Fibroblast of skin of abdomen (primary cell): ENCODE measurements at places on chromosomes 5 and 9.

DNA sequence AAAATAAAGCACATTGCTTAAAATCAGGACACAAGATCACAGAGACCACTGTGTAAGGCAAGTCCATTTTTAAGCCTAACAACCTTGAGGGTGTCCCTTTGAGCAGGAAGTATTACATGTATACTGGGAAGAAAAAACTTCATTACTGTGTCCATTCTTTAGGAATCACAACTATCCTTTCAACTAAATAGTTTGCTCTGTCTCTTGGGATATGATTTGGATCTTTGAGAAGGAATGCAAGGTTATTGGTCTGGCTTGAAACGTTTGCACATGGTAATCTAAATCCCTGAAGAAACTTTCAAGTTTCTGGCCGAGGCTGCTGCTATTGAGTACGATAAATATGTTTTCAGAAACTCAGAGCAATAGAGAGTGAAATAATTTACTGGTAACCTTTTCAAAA lies 923.0 kb upstream of the SEMA6A start:
- no peak for DNase-seq

- no peak for DNase-seq
Observed at GRCh38 chr5:38722918-38723317, 122.9 kb upstream of the OSMR start.

GRCh38 chr5:163832155-163832554 lies 326.7 kb downstream of the MAT2B start:
- no peak for DNase-seq

DNA sequence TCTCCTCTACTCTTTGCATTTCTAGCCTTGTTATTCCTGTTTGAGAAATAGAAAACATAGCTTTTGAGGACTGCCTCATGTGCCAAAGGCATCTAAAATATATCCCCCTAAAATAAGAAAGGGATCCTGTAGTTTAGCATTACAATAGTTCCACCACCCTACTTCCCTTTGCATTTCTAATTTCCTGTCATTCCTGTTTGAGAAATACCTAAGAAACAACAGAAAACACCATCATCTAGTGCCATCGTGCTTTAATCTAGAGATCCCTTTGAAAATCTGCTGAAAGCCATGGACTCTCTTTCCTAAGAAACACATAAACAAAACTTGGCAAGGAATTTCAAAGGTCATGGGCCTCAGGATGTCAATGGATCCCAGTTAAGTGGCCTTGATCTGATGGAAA lies 7.5 kb downstream of the CLK4 start:
- DNase-seq, result no peak

GRCh38 chr5:87949676-87950631 lies 318.7 kb downstream of the TMEM161B start:
- DNase-seq, result no peak

DNA sequence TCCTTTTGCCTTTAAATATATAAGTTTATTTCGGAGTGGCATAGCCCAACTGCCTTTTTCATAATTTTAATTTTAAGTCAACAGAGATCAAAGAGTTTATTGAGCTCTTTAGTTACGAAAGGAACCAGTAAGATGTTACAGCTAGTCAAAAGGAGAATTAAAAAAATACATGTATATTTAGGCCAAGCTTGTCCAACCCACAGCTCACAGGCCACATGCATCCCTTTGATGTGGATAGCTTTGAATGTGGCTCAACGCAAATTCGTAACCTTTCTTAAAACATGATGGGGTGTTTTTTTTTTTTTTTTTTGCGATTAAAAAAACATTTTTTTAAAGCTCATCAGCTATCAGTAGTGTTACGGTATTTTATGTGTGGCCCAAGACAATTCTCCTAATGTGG lies 50.2 kb upstream of the IL31RA start:
- DNase-seq, result no peak

DNA sequence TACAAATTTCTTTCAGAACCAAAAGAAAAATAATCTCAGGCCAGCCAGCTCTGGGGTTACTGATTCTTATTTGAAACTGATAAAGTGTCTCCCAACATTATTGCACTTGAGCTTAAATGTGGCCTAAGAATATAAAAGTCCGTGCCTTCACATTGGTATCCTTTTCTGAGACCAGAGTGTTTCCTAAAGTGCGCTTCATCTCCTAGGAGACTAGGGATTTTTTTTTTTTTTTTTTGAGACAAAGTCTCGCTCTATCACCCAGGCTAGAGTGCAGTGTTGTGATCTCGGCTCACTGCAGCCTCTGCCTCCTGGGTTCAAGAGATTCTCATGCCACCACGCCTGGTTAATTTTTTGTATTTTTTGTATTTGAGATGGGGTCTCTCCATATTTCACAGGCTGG lies 23.6 kb upstream of the KCNIP1 start:
- DNase-seq, result no peak

DNA sequence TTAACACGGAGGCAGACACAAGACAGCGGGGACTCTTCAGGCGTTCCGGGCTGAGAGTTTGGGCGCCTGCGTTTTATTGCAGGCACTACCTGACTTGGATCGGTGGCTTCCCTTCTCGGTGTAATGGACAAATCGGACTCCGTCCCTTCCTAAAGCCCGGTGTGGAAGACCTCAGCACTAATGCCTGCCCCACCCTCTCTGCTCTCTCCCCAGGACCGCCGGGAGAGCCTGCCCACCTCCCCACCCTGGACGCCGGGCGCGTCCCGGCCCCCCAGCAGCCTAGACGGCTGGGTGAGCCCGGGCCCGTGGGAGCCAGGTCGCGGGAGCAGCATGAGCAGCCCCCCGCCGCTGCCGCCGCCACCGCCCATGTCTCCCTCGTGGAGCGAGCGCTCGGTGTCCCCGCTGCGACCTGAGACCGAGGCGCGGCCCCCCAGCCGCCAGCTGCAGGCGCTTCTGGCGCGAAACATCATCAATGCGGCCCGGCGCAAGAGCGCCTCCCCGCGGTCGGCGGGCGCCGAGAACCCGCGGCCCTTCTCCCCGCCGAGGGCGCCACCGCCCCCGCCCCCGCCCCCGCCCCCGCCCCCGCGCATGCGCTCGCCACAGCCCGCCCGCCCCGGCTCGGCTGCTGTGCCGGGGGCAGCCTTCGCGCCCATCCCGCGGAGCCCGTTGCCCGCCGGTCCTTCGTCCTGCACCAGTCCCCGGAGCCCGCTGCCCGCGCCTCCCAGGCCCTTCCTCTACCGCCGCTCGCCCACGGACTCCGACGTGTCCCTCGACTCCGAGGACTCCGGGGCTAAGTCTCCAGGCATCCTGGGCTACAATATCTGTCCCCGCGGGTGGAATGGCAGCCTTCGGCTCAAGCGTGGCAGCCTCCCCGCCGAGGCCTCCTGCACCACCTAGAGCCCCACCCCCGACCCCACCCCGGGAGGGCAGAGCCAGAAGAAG lies 4.6 kb upstream of the MYOZ3 start:
- peak; percentile 61 for DNase-seq

DNA sequence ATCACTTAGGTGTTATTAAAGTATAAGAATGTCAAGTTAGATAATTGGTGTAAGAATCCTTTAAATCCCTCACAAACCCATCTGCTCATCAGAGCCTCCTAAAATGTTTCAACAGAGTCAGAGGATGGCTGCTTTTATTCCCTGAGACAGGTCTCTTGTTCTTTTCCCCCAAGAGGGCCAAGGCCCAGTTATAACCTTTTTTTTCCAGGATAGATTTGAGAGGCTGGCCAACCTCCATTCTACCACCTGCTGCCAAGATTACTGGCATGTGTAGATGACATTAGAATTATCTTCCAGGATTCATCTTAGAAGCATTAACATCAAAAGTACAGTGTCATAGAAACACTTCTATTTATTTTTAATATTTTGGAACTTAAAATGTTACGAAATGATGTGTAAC lies 305.1 kb downstream of the TRPM3 start:
- DNase-seq, result no peak

DNA sequence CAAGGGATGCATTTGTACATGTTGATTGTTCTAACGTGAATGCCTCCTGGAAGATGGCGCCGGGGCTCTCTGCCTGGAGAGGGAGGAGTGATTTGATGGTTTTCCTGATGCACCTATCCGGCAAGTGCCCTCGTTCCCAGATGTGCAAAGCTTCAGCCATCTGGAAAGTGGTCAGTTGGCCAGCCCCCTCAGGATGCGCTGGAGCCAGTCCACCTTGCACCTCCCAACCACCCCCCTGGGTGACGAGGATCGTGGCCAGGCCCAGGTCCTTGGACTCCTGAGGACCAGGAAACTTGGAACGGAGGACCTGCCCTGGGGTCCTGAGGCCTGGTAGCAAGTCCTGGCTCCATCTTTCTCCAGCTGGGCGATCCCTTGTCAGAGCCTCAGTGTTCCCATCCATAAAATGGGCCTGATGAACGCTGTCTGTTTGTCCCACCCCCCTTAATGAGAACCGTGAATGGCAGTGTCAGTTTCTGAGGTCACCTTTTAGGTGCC lies 23.6 kb upstream of the RNU6ATAC start:
- DNase-seq, result no peak

DNA sequence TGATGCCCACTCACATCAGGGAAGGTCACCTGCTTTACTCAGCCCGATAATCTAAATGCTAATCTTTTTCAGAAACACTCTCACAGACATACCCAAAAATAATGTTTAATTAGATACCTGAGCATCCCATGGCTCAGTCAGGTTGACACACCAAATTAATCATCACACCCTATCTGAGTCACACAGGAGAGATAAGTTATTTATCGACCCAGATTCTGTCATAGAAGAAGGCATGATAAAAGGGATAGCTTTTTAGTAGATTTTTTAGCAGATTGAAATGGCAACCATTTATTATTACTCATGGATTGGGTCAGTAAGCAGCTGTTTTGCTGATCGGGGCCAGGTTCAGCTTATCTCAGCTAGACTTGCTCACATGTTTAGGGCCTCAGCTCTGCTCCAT lies 97.8 kb upstream of the TYRP1 start:
- DNase-seq, result no peak

GRCh38 chr9:23700359-23700758 lies 125.7 kb downstream of the ELAVL2 start:
- no peak for DNase-seq

GRCh38 chr5:54965806-54966205 lies 19.6 kb downstream of the ESM1 start:
- no peak for DNase-seq

DNA sequence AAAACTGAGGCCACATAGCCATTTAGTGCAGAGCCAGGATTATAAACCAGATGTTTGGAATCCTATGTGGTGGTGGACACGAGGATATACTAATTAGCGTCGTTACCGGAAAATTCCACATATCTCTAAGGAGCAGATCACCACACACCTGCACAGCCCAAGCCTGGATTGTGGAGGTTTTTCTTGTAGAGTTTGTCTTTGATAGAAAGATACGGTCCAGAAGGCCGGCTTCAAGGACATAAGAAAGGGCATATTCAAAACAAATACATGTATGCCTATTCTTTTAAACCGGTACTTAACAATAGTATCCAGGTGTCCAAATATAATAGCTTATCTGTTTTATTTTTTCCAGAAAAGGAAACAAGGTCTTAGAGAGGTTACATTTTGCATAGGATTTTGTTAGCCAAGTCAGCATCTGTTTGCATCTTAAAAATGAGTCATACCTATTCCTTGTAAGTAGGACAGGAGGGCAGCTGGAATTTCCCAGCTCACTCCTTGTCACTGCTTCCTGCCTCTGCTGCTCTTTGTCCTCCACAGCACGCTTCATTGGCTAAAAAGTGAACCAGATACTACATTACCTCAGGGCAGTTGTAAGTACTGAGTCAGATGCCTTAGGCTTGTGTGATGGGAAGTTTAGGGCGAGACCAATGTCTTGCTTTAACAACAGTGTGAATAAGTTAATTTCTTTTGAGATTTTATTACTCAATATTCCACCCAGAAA lies 3.6 kb downstream of the TMC1 start:
- peak; percentile 96 for DNase-seq

DNA sequence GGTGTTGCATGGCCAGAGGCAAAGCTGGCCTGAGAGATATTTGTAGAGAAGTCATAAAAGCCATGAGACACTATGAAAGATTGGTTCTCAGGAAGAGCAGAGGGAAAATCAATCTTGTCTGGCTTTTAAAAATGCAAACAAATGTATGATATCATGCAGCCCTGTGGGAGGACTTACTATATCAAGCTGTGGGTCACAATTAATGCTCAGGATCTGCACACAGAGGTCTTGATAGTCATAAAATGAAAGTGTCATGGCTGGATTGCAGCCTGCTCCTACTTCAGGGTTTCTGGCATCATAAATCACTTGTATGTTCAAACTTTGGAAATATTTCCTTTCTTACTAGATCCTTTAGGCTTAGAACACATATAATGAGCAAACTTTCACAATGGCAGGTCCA lies 151.5 kb downstream of the SEMA6A start:
- peak; percentile 13 for DNase-seq

- no peak for DNase-seq
Observed at GRCh38 chr5:135039271-135040033, 5.4 kb upstream of the PITX1 start.

GRCh38 chr5:174585472-174585871 lies 138.9 kb upstream of the MSX2 start:
- no peak for DNase-seq

GRCh38 chr9:77898864-77899263 lies 132.7 kb downstream of the GNAQ start:
- DNase-seq, result no peak

GRCh38 chr5:150764530-150764929 lies 5.7 kb upstream of the DCTN4 start:
- no peak for DNase-seq

GRCh38 chr9:99515895-99516656 lies 294.0 kb downstream of the SEC61B start:
- no peak for DNase-seq

DNA sequence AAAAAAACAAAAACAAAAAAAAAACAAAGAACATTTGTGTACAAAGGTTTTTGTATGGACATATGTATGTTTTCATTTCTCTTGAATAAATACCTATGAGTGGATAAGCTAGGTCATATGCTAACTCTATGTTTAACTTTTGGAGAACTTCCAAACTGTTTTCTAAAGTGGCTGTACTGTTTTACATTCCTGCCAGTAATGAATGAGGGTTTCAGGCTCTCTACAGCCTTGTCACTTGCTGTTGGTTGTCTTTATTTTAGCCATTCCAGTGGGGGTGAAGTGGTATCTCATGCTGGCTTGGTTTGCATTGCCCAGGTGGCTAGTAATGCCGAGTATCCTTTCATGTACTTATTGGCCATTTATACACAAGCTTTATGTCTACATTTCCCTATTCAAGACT lies 9.1 kb upstream of the TRIO start:
- no peak for DNase-seq

DNA sequence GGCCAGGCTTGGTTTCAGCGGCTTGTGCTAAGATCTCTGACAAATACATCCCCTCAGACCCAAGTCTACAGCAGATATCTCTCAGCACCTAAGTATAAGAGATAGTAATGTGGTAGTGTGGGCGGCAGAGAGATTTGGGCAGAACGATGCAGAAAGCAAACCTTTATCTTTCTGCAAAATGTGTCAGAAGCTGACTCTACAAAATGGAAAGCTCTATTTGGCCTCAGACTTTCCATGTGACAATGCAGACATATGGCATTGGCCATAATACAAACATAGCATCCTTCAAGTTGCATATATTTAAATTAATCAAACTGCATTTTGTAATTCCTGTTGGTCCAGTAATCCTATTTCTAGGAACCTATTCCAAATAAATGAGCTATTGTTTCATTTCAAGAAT lies 102.5 kb upstream of the RAI14 start:
- DNase-seq, result no peak

DNA sequence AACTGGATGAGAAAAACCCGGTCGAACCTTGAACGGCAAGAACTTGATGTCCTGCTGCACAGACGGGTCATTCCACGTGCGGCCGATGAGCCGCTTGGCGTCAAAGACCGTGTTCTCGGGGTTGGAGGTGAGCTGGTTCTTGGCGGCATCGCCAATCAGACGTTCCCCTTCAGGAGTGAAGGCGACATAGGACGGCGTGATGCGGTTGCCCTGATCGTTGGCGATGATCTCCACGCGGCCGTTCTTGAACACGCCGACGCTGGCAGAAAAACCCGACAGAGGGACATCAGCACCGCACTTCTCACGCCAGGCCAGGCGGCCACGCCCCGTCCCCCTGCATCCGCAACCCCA lies 519 bp downstream of the HSPA5 start:
- no peak for DNase-seq
